Stimulated activated CD8-positive, alpha-beta memory T cell treated with anti-CD3 and anti-CD28 coated beads, Interleukin-7, amount 100 ng/mL, for 1 hour (primary cell): ENCODE measurements at places on chromosomes 12 and 14.

DNA sequence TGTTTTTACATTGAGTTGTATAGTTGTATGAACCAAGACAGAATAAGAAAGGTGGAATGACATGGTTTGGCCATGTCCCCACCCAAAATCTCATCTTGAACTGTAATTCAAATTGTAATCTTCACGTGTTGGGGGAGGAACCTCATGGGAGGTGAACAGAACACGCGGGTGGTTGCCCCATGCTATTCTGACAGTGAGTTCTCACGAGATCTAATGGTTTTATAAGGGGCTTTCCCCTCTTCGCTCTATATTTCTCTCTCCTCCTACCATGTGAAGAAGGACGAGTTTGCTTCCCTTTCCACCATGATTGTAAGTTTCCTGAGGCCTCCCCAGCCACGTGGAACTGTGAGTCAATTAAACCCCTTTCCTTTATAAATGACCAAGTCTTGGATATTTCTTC, 25.3 kb downstream of the DDHD1 start:
- DNase-seq: no peak

DNA sequence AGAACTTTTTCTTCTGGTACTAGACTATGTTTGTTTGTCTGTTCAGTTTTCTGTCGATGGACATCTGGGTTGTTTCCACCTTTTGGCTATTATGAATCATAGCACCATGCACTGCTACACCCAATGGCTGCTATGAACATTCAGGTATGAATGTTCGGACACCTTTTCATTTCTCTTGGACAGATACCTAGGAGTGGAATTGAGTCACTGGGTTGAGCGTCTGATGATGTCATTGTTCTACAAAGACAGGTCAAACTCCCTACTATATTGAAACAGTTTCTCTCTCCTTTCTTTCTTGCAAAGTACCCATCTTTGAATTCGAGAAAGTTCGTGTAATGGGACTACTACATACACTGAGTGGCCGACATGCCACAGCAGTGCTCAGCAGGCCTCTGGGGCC, 44.7 kb downstream of the KCTD10 start:
- DNase-seq: no peak

- DNase-seq: no peak
Measured at GRCh38 chr12:66661357-66661756, 17.5 kb downstream of the GRIP1 start.

DNA sequence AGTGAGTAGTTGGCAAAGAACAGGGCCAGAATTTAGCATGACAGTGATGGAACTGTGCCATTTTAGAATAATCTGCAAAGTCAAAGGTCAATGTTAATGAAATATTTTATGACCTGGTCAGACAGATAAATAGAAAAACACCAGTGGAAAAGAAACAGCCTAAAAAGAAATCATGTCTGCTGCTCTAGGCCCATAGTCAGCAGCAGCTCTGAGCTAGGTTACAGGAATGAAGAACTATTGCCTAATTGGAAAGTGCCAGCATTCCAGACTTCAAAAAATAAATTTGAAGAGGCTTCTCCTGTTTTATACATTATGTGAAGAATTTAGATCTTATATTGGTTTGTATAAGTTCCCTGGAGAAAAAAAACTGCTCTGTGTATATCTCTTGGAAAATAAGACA, 9.8 kb downstream of the NPC2 start:
- no peak for DNase-seq

GRCh38 chr12:95099270-95099790, 25.9 kb upstream of the NR2C1 start:
- no peak for DNase-seq

GRCh38 chr12:130422676-130423075, 85.0 kb downstream of the PIWIL1 start:
- DNase-seq: no peak

GRCh38 chr12:79643821-79644220, 46.9 kb downstream of the PAWR start:
- DNase-seq: no peak

- DNase-seq: no peak
Measured at GRCh38 chr12:103645202-103645601, 58.1 kb downstream of the STAB2 start.

DNA sequence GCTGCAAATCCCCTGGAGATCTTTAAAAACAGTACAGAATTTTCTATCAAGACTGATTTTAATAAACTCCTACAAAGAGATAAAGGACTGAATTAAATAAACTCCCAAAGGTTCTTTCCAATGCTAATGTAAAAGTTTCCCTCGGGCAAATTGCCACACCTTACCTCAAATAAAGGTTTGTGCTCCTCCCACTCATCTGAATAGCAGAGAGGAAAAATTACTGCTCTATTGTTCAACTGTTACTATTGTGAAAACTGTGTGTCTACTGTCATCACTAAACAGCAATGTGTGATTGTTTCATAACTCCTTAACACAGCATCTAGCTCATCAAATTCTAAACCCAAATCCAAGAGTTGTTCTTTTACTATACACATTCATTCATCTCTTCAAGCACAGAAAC, 3.2 kb downstream of the SPTLC2 start:
- DNase-seq: no peak

DNA sequence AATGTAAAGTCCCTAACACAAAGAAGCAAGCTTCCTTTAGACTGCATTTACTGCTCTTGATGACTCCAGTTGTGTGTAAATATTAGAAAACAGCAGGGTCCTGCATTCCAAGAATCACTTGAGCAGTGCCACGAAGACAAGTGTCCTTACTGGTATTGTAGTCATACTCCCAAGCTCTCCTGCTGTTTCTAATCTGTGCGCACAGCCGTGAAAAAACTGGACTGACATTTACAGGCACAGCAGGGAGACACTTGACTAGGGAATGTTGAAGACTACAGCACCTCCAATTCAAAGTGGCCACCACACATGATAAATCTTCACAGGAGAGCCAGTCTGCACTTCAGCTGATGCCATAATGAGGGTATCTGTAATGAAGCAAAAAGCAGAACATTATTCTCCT, 91.4 kb downstream of the VRK1 start:
- DNase-seq: no peak

GRCh38 chr12:92489781-92490180, 213.0 kb upstream of the PLEKHG7 start:
- DNase-seq: no peak

GRCh38 chr14:29355331-29355730, 572.3 kb downstream of the PRKD1 start:
- no peak for DNase-seq

DNA sequence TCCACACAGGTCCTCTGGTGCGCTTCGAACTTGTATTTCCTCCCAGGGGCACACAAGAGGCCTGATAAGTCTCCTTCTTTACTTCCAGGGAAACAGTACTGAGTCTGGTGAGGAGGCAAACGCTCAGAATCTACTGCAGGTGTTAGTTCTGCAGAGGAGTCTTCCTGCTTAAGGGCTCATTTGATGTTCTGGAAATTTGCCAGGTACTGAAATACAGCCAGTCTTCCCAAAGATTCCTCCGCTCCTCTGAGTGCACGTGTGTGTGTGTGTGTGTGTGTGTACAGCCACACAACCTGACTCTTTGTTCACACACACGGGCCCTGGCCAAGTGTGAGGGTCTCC, 92.0 kb downstream of the FBXL14 start:
- no peak for DNase-seq
